ENCODE measurements at places on chromosomes 13 and 19.

DNA sequence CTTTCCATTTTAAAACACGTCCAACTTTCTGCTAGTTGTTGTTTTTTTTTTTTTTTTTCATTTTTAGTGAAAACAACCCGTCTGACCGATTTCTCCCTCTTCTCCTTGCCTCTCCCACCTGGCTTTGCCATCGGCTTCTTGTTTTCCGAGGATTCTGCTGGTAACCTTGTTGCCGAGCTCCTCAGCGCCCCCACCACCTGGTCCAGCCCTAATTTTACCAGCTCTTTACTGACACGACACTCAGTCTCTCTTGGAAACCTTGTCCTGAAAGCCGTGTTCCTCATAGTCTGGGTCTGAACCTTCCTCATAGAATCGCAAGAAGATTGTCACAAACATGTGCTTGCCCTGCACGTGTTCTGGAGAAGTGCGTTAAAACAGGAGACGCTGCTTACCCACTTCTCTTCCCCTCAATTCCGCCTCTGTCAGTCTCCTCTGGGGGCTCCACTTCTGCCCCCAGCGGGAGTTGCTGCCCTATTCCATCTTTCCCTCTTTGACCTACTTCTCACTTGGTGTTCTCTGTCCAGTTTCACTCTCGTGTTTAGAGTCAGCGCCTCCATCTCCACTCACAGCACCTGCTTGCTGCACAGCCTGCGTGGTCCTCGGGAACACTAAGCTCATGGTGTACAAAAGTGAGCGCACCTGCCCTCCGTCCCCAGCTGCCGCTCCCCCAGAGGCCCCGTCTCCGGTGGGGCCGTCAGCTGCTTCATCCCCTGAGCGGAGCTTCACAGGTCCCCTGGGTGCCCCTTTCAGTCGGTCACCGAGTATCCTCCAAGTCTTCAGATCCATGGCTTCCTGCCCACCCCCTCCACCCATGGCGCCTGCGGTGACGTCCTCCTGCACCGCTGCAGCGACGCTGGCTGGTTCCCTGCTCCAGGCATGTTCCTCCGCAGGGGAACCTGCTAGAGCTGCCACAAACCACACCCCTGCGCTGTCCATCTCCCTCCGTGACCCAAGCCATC is 65.1 kb downstream of the TM9SF2 start:
- DNase-seq, result peak; percentile 50

DNA sequence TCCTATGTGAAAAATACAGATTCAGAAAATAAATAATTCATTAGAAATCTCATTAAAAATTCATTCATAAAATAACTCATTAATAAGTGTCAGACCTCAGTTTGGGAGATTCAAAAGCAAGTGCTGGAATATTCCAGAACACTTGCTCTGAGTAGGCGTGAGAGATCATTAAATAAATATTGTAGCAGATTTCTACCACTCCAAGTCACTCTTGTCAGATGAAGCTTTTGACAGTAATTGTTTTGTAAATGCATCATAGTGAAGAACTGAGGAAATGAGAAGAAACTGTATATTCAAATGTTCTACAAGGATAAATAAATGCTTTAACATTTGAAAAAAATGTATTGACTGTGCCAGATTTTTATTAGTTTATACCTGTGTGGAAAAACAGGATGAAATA is 1228.1 kb downstream of the SLITRK1 start:
- DNase-seq, result no peak

DNA sequence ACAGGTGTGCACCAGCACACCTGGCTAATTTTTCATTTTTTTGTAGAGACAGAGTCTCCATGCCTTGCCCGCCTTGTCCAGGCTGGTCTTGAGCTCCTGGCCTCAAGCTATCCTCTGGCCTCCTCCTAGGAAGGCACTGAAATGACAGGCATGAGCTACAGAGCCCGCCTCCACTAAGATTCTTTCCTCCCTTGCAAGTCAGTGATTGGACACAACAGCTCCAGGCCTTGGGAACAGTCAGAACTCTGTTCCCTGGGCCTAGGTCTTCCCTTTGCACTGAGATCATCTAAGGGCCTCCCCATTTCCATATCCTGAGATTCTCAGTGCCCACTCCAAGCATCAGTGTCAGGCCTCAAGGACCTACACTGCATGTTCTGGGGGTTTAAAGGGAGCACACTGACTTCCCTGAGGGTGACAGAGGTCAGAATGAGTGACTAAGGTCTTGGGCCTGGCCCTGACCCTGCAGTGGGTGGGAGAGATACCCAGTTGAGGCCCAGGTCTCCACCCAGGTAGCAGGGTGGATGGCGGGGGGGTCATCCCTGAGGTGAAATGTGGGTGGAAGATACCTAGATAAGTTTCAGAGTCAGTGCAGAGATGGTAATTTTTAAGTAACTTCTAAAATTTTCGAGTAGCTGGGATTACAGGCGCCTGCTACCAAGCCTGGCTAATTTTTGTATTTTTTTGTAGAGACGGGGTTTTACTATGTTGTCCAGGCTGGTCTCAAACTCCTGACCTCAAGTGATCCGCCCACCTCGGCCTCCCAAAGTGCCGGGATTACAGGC is 17.3 kb upstream of the ERCC1 start:
- DNase-seq, result no peak

DNA sequence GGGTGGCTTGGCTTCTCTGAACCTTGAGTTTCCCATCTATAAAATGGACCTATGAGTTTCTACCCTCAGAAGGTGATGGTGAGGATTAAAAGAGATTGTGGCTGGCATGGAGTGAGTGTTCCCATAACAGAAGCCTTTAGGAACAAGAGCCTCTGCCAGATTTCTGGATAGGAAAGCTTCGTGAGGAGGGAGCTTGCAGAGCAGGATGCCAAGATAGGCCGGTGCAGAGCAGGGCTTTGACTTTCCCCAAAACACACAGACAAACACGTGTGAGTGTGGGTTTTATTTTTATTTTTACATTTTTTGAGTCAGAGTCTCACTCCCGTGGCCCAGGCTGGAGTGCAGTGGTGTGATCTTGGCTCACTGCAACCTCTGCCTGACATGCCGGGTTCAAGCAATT is 3.7 kb upstream of the CNN1 start:
- DNase-seq, result no peak

- DNase-seq, result no peak
Observed at GRCh38 chr19:8615813-8616596, 5.5 kb upstream of the ADAMTS10 start.

GRCh38 chr19:5652261-5652660 is 28.1 kb downstream of the MICOS13 start:
- DNase-seq, result no peak

GRCh38 chr13:44142941-44143665 is 230.5 kb upstream of the SERP2 start:
- peak; percentile 69 for DNase-seq
